GM12864 (cell line): ENCODE measurements at places on chromosomes 2 and 18.

- no peak for DNase-seq
Measured at GRCh38 chr2:160380611-160381010, 113.0 kb downstream of the RBMS1 start.

DNA sequence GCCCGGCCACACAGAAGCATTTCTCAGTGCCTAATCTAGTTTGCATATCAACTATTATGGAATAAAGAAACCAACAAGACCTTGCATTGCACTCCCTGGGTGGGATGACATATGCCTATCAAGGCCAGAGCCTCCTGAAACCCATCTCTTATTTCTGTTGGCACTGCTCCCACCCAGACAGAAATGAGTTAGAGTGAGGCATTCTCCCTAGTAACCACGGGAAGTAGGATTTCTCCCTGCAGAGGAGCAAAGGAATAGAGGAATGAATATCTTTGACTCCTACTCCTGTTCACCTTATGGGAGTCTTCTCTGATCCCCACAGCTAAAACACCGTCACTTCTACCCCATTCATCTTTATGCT is 24.2 kb upstream of the SCYGR1 start:
- DNase-seq = no peak

- DNase-seq = no peak
Measured at GRCh38 chr2:205965707-205966106, 120.3 kb downstream of the INO80D start.

GRCh38 chr2:238190445-238190844 is 13.1 kb downstream of the ILKAP start:
- no peak for DNase-seq

DNA sequence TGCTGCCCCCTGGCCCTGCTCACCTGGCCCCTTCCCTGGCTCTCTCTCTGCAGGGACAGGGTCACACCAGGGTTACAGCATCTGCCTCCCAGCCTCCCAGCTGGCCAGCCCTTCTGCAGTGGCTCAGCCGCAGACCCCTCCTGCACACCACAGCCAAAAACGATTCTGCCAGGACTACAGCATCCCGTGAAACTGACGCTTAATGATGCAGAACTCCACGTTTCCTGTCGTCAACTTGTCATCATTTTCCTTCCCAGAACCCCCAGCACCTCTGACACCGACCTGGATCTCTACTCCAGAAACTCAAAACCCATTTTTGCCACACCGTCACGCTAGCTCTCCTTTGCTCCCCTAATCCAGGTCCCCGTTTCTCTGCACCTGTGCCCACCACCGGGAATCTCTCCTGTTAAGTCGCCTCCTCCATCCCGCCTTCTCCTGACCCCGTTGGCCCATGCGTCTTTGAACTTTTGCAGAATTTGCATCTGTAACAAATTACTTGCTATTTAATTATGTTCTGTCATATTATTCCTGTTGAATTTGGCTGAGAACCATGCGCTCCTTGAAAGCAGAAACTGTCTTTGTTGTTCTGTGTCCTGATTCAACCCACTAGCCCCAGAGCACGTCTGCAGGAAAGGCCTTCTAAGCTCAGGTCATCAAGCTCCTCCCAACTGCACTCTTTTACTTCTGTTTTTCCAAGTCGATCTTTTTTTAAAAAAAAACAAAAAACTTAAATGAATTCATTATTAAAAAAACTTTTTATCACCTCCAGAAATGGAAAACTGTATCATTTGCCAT is 173.2 kb upstream of the COPS8 start:
- DNase-seq = no peak

DNA sequence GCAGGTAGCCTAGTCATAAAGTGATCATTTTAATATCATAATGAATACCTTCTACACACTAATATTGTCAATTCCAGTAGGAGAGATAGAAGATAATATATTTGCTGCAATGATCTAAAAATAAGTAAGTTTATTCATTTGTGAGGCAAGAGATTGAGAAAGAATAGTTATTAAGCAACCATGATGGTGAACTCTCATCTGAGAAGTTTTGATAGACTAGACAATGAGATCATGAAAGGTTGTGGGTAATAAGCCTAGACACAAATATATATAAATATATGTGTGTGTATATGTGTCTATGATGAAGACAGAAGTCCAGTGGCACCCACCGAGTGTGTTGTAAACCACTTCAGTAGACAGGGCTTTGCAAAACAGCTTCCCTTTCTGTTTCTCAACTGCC is 181.0 kb upstream of the CHST9 start:
- no peak for DNase-seq

DNA sequence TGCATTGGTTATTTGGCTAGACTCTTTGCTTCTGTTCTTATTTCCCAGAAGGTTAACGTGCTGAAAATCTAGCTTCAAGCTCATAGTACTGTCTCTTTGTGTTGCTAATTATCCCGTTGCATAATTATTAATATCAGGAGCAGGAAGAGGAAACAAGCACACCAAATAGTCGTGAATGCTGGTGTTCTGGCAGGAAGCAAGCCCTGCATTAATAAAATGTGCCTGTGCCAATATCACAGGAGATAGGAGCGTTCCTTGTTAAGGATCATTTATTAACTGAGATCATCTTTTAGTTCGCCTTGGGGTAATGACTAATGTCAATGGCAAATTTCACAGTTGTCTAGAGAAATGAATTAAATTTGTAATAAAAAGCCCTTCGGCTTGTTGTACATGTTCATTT is 893.0 kb upstream of the POU3F3 start:
- DNase-seq = no peak

DNA sequence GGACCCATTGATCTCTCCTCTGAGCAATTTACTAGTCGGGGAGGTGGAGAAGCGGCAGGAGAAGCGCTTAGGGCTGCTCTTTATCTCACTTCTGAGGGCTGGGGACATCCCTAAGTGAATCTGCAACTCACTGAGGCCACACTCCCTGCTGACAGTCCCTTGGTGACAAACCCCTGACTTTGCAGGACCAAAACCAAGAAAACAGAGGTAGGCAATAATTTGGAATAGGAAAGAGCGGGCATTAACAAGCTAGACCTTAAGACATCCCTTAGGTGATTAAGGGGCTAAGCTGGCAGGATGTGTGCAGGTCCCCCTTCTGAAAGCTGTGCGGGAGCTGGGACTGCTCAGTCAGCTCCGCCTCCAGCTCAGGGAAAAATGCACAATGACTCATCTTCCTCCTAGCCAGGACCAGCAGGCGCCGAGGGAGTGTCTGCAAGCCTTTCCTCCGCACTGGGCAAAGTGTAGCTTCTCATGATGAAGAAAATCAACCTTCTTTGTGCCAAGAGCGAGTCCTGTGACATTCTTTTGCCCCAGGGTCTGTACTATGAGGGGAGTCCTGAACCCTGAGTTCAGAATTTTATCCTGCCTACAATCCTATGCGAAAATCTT is 63.3 kb downstream of the BOD1L2 start:
- no peak for DNase-seq

DNA sequence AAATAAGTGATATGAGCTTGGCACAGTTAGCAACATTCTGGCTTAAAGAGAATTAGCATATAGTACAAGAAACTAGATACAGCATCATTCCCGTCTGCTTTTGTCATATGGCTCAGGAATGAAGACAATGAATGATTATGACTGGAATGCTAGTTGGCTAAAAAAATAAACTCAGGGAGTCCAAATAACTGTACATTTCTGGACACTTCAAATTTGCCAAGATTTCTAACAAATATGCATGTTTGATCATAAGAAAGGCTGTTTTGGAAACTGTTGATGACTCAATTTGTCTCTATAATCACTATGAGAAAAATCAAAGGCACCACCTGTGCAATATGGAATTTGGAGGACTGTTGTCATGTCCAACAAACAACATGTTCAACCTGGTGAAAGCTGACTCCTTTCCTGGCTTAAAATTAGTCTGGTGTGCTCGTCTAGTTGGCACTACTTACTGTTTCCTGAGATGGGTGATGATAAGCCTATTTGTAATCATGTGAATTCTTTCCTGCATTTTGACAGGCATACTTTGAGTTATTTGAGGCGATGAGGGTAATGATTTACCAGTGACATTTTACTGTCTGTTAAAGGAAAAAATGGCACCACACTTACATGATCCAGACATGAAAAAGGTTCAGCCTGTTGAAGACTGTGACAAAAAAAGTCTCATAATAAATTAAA is 133.9 kb upstream of the CDH20 start:
- DNase-seq = no peak
